ENCODE measurements at places on chromosomes 2 and 18. TPM values are rescaled to one million over a fixed set of nuclear protein-coding genes. Genes with fewer than 3 reads are reported as not detected.
A peak's percentile ranks its signal among the peaks of the same experiment; 100 is the strongest.

- peak; percentile 84 for DNase-seq
Measured at GRCh38 chr2:84906900-84907714, 1.7 kb downstream of the TMSB10 start.

DNA sequence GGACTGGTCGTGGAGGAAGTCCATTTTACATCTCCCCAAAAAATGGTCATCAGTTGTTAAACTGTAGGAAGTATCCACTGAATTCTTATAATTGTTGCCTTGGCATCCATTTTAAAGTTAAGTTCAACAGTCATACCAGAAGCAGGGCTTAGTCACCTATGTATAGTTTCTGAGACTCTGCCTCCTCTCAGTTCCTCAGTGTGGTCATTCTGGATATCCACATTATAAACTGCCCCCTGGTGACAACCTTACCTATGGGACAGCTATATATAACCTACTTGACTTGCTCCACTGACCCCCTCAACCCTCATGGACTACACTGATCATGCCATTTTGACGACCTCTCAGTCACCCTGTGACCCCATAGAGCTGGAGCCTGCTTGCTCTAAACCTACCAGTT is 617.0 kb downstream of the LRP1B start:
- no peak for DNase-seq

- no peak for DNase-seq
Measured at GRCh38 chr2:25743132-25743830, 69.9 kb upstream of the DTNB start.

DNA sequence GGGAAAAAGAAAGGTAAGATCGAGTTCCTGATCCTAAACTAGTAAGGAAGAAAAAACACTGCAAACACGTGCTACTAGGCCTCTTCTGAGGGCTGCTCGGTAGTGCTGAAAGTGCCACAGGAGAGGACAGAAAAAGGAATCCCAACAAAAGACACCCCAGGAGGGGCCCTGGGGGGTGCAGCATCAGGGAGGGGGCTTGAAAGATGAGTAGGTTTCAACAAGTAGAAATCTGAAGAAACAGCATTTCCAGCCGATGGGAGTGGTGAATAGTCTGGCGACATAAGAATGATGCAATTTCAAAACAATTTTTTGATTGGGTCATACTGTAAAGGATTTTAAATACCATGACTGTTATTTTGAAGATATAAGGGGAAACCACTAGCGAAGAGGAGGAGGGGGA is 98.6 kb downstream of the NOL10 start:
- DNase-seq = no peak

DNA sequence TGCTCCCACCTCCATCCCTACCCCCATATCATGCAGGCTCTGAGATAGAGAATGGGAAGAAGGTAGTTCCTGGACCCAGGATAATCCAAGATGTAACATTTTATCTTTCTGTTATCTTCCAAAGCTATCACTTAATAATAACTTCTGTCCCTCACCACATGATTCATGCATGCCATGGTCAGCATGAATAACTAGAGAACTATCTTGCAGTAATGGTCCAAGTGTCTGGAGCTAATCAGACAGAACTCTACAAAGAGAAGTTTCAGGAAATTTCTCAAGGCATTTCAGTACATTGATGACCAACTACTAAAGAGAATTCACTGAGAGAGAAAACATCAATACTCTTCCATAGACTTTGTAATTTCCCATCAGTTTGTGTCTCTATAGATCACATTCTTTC is 1469.7 kb upstream of the PIK3C3 start:
- no peak for DNase-seq

- DNase-seq = no peak
Measured at GRCh38 chr2:68178954-68179627, 21.4 kb downstream of the PNO1 start.

DNA sequence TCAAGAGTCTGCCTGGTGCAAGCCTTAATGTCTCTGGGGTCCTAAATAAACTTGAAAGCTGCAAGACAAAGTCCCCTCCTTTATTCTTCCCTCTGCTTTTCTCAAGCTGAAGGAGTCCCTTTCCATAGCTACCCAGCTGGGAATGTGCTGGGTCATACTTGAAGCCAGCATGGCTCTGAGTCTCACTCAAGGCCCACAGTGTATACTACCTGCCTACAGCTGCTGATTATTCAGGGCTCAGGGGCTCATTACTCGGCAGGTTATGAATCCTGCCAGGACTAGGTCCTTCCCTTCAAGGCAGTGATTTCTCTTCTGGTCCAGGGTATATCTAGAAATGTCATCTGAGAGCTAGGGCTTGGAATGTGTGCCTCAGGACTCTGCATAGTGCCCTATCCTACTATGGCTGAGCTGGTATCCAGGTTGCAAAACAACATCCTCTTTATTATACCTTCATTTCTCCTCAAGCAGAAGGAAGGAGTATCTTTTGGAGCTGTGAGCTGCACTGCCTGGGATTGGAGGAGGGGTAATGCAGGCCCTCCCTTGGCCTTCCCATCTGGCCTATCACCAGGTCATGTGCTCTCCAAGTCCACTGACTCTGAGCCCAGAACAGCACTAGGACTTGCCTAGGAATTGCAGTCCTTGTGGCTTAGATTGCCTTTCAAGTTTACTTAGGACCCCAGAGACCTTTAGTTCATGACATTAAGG is 22.3 kb downstream of the IL1RN start:
- peak; percentile 37 for DNase-seq

DNA sequence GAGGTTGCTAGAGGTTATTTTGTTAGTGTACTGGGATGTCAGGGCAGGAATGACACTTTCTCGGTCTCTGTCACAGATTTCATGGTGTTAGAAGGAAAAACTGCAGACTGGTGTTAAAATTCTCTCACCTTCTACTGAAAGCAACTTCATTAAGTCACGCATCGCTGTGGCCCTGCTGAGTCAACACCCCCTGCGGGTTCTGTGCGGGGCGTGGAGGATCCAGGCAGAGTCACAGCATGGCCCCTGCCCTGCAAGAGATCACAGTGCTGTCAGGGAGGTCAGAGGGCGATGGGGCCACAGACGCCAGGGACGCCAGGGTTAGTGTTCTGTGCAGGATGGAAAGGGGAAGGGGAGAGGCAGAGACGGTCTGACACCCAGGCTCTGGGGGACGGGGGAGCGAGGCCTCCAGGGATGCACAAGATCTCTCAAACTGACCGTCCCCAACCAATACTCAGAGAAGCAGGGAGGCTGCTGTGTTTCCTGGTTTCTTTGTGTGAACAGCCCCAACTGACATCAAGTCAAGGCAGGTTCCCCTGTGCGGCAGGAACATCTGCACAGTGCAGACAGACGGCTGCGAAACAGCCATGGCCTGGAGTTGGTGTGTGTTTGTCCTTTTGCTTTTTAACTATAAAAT is 354.9 kb upstream of the SALL3 start:
- DNase-seq = no peak

DNA sequence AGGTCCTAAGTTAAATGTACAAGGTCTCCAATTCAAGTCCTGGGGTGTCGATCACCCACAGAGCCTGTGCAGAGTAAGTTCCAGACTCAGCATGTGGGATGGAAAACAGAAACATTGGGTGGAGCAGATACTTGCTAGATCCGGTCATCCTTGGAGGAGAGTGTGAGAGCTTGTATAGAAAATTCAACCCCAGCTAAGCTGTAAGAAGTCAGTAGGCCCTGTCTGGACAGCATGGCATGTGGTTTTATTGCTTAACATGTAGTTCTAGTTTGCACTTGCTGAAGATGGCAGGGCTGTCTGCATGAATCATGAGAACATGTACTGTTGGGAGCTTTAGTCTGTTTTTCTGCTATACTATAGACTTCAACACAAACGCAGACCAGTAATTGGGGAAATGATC is 189.6 kb upstream of the RMP24 start:
- no peak for DNase-seq

- DNase-seq = no peak
Measured at GRCh38 chr2:181066333-181066732, 85.9 kb downstream of the UBE2E3 start.

- DNase-seq = no peak
Measured at GRCh38 chr2:54516842-54517241, 60.7 kb downstream of the SPTBN1 start.

DNA sequence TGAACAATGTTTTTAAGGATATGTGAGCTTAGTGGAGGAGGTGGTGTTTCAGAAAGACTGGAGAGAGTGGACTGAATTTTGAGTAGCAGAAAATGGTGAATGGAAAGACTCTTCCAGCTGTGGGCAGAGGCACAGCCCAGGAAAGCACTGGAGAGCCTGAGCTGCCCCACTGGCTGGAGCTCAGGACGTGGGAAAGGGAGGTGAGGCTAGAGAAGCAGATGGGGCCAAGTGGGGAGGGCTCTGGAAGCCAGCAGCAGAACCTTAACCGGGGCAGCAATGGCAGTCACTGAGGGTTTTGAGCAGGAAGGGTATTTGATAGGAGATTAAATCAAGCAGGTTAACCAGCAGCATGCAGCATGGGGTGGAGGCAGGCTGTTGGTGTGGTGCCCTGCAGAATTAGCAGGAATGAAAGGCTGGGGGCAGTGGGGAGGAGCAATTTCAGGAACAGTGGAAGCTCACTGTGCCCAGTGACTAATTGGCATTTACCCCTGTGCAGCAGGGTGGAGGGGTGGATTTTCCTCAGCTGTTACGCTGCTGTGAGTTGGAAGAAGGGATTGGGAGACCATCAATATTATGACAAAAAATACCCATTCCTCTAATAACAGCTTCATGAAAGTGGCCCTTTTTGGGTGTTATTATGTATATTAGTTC is 136.2 kb downstream of the CERS6 start:
- no peak for DNase-seq

DNA sequence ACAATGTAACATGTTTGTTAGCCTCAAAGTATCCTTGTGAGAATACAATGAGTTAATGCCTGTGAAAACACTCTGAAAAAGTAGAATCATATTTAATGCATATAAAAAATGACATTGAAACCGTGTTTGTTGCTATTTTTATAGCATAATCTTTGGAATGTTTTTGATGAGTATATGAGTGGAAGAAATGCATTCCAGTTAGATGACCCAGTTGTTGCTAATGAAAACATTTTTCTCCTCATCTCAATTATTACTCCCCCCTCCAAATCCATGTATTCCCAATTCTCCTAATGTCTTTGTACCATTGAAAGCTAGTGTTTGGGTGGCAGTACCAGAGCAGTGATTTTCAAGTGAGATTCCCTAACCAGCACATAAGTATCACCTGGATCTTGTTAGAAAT is 67.1 kb upstream of the DSEL start:
- DNase-seq = no peak

- no peak for DNase-seq
Measured at GRCh38 chr2:54809819-54810218, 86.4 kb downstream of the EML6 start.

GRCh38 chr18:28175930-28176697 is 816 bp downstream of the CDH2 start:
- DNase-seq = no peak

DNA sequence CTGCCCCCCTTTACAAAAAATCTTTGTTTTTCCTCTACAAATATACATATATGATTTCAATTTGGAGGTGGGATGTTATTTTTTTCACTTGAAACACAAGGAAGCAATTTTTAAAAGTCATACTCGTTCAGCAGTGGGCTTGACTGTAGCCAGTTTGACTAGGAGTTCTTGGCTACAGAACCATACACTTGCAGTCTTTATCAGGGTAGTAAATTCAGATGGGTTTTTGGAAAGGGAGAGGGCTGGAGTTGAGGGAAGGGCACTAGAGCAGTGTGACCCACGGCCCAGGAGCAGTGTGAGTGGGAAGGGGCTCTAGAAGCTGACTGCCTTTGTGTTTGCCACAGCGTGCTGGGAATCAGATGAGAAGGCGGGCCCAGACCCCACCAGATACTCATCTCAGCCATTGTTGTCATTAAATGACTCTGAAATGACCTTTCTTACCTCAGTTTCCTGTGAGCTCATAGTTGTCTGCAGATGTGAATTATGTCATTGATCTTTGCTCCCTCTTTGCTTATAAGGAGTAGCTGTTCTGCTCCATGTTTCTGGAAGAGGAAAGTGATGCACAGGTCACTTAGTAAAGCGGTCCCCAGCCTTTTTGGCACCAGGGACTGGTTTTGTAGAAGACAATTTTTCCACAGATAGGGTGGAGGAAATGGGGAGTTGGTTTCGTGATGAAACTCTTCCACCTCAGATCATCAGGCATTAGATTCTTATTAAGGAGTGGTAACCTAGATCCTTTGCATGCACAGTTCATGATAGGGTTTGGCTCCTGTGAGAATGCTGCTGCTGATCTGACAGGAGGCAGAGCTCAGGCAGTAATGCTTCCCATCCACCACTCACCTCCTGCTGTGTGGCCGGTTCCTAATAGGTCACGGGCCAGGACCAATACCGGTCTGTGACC is 116.8 kb downstream of the SPTBN1 start:
- DNase-seq = peak; percentile 82

DNA sequence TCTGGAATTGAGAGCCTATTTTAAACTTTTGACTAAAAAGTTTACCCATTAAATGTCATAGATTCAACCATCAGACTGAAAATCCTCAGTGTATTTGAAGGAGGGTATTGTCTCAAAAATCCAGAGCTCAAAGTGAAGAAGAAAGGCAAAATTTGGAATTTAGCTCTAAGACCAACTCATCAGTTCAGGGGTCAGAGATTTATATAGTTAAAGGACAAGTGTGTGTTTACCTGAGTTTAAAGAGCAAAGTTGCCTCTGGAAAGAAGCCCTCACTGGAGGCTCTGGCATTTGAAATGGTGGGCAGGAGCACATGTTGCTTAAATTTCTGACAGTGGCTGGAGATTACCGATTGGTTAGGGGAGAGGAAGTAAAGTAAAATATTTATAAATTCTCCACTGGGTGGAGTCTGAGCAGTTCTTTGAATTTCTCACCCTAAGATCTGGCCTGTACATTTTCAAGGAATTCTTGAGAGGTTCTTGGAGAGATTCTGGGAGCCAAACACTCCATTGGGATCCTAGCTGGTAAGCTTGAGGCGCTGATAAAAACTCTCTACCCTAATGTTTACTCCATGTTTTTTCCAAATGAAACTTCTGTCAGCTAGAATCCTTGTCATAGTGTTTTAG is at the start of gene KYNU:
TSS of gene KYNU (plus strand) at position 449 of the 623 bp plus-strand sequence. CDS start 7,704 bp downstream, outside the sequence.
- DNase-seq = no peak

DNA sequence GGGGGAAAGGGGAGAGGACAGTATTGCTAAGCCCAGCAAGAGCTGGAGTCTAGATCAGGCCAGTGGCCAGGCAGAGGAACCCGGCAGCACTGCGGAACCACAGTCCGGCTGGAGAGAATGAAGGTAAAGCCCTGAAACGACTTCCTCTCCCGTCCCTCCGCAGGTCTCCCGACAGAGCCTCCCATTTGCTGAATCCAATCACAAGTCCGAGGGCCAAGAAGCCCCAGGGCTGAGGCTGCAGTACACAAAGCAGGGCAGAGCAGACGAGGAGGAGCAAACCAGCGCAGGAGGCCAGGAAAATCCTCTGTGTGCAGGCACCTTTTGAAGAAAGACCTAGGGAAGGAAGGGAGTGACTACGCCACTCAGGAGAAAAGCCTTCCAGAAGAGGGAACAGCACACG is 104.4 kb downstream of the OSBPL1A start:
- no peak for DNase-seq

Gene TOGARAM2
- 15.0 TPM for total RNA-seq

Gene POTEJ
- total RNA-seq = not detected

Gene CABLES1
- total RNA-seq = 2.1 TPM

Gene TMEM200C
- not detected for total RNA-seq

Gene CDC42EP3
- total RNA-seq = 27.6 TPM

Gene POU3F3
- not detected for total RNA-seq

Gene PHLPP1
- 9.8 TPM for total RNA-seq

Gene CD8B2
- total RNA-seq = 3.7 TPM
